ENCODE measurements at places on chromosomes 12 and 14.

DNA sequence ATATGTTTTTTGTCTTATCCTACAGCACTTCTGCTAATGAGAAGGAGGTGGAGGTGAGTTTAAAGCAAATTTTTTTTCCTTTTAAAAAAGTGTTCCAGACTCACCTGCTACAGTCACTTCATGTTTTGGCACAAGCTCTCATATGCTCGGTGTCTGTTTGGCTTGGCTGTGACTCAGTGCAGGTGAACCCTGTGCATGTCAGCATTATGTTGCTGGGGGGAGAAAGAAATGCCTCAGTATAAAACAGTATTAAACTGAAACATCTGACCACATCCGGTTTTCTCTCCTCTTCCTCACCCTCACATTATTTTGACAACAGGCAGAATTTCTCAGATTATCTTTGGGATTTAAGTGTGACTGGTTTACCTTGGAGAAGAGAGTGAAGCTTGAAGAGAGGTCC, 105.2 kb downstream of the DNAI7 start:
- DNase-seq: no peak

DNA sequence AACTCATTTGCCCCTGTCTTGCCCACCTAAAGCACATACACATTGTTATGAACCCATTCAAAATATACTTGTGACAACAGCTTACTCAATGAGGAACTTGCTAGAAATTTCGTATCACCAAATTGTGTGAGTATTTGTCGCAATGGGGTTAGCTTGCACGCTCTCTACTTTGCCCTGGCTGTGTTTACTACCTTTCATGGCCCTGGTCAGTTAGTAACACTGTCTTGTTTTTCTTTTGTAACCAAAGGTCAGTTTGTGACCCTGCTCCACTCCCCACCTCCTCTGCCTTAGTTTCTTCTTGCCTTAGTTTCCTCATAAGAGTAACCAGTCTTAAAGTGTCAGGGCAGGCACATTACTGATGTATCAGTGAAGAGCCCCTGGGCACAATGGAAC, 205.8 kb upstream of the EEA1 start:
- DNase-seq: no peak

DNA sequence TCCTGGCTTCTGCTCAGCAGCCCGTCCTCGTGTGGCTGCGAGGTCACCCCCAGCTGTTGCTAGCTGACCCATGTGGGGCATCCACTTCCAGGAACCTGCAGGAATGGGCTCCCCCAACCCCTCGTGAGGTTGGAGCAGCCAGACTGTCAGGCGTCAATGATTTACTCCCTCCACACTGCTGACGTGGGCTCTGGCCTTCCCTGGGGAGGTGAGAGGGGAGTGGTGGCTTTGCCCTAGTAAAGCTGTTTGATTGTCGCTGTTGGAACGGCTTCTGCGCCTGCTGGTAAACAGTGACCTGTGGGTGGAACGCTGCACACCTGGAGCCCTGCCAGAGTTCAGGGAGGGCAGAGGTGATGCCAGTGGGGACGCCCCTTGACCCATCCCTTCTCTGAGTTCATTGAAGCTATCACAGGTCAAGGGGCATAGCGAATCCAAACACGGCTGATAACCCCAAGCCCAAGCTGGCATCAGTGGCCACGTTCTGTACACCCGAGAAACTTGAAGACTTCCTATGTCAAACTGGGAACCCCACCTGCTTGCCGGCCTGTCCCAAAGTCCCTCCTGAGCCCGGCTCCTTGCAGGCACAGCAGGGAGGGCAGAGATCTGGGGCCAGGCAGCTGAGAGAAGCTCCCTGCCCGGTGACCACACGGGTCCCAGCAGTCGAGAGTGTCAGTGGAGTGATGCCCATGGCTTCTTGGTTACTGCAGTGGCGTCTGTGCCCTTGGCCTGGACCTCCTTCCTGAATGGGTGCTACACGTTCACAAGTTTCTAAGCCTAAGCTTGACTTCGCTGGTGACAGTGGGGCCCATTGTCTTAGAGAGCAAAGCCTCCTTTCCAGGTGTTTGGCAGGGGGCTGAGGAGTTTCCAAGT, 2.7 kb downstream of the ASPG start:
- no peak for DNase-seq

DNA sequence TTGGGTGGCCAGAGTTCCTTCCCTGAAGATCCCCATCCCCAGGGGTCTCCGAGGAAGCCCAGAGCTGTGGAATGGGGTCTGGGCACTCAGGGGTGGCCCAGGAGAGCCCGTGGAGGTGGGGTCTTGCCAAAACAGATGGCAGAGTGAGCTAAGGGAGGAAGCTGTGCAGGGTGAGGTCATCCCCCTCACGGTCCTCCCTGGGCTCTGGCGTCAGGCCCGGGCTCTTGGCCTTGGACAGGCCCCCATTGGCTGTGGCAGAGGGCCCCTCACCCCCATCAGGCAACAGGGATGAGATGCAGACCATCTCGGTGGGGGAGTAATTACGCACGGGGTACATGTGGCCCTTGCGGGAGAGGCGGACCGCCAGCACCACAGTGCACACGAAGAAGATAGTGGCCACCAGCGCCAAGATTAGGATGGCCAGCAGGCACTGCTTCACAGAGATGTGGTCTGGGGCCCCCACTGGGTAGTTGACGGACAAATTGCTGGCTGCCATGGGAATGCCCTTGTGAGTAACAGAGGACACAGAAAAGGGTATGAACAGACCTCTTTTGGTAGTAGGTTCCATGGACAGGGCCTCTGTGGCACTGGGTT, 10.7 kb downstream of the SELPLG start:
- DNase-seq: no peak

DNA sequence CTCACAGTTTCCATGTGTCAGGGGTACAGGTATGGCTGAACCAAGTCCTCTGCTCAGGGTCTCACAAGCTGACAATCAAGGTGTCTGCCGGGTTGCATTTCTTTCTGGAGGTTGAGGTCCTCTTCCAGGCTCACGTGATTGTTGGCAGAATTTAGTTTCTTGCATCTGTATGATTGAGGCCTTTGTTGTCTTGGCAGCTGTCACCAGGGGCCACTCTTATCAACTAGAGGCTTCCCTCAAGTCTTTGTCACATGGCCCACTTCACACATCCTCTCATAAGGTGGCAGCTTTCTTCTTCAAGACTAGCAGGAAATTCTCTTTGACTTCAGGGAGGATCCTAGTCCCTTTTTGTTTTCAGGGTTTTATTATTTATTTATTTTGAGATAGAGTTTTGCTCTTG, 46.0 kb upstream of the FOS start:
- DNase-seq: no peak

- no peak for DNase-seq
Observed at GRCh38 chr14:23570806-23571483, 3.4 kb upstream of the AP1G2 start.

- no peak for DNase-seq
Observed at GRCh38 chr14:85416771-85417170, 113.2 kb upstream of the FLRT2 start.

GRCh38 chr12:72295101-72295500, 22.9 kb downstream of the TRHDE start:
- DNase-seq: no peak

DNA sequence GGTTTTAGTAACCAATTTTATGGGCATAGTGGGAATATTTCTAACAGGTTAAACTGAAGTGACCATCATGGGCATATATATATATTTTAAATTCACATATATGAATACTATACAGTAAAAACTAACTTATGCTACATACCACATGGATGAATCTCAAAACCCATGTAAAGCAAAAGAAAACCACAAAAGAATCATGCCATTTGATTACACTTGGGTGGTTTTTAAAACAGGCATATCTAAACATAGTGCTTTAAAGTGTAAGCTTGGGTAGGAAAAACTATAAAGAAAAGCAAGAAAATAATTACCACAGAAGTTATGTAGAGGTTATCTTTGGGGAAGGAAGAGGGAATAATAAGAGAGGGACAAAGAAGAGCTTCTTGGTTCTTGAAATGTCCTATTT, 326.1 kb downstream of the NAV3 start:
- DNase-seq: no peak

DNA sequence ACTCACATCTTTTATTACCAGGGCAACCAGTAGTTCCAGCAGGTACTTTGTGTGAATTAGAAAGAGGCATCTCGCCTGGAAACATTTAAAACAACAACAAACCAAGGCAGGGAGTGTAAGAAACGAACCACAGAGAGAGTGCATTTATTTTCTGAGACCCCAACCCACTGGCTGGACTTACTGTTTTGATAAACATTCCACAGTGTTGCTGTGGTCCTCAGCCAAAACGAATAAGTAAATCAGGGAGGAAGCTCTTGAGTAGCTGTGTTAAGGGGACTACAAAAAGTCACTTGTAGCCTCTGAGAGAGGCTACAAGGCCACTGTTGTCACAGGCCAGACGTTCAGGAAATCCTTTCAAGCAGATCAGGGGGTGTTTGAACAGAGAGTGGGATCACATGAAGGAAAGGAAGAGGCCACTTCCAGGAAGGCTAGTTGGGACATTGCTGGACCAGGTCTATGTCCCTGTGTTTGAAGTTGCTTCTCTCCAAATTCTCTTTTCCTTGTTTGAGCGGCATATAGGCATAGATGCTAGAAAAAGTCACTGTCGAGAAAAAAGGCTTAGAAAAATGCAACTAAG, 33.8 kb downstream of the DMAC2L start:
- no peak for DNase-seq

GRCh38 chr12:67274186-67274585, 5.0 kb downstream of the CAND1 start:
- DNase-seq: no peak

DNA sequence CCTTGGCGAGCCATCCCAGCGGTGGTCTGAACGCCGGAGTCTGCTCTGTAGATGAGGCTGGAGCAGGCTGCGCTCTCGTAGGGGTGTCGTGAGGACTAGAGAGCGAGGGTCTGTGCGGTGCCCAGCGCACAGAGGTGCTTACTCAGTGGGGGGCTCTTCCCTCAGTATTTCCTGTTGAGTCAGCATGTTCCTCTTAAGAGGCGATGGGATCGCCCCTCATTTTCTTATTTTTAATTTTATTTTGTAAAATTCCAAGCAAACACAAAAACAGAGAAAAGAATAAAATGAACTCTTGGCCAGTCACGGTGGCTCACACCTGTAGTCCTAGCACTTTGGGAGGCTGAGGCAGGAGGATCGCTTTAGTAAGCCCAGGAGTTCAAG, 40.8 kb upstream of the BCL7A start:
- DNase-seq: no peak

GRCh38 chr14:68842298-68842697, 49.4 kb upstream of the ZFP36L1 start:
- no peak for DNase-seq

- no peak for DNase-seq
Observed at GRCh38 chr14:44446965-44447364, 60.1 kb downstream of the FSCB start.

DNA sequence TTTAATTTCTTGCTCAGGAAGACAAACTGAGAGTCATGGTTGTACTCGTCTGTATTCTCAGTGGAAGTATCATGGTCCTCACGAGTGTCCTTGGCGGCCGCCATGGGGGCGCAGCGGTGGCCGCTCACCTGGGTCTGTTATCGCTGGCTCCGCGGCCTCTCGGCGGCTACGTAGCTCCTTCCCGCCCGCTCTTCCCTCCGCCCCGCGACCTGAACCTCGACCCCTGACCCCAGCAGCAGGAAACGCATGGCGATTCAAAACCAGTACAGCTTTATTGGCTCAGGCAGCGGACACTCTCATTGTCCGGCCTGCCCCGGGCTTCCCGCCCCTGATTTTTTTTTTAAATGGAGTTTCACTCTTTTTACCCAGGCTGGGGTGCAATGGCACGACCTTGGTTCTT, 80.8 kb downstream of the E2F7 start:
- DNase-seq: no peak

GRCh38 chr12:20415028-20415427, 46.7 kb downstream of the PDE3A start:
- no peak for DNase-seq

GRCh38 chr14:90780519-90780918, 35.7 kb downstream of the TTC7B start:
- no peak for DNase-seq

DNA sequence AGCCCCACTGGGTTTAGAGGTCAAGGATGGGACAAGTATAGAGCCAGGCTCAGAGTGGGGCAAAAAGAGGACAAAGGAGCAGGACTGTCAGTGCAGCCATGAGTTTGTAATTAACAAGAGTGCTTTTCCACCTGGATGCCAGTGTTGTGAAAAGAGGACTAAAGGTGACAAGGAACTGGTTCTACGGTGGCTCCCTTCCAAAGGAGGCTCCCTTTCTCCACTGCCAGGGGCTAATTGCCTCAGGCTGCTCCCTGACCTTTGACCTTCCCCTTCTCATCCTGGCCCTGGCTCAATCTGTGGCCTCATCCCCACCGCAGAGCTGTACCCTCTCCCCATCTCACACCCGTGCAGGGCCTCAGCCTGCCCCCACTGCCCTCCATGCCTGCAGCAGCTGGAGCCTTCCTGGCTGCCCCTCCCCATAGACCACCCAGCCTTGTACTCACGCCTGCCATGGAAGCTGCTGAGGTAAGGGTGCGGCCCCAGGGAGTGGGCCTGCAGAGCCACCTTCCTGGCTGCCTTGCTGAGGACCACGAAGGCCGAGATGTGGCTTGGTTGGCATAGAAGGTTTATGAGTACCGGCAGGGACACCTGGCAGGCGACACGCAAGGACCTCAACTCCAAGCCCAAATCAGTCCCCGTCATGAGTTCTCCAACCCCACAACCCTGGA, 24.8 kb upstream of the FKBP4 start:
- DNase-seq: no peak

DNA sequence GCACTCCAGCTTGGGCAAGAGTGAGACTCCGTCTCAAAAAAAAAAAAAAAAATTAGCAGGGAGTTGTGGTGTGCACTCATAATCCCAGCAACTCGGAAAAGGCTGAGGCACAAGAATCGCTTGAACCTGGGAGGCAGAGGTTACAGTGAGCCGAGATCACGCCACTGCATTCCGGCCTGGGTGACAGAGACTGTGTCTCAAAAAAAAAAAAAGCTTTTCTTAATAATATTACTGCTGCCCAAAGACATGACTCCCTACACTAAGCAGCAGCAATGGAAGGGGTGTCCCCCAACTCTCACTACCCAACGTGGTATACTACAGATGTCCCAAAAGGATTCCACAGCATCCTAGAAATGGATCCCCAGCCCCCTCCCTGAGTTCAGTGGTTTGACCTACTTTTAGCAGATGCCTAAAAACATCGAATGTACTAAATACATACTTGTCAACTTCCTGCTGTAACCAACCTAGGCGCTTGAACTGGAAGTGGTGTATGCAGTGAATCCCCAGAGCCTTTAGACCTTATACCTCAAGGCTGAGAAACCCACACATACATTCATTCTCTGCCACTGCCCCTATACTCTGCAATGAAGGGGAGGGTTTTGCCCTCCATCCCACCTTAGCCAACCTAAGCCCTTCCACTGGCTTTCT, 8.5 kb upstream of the FKBP11 start:
- DNase-seq: no peak

DNA sequence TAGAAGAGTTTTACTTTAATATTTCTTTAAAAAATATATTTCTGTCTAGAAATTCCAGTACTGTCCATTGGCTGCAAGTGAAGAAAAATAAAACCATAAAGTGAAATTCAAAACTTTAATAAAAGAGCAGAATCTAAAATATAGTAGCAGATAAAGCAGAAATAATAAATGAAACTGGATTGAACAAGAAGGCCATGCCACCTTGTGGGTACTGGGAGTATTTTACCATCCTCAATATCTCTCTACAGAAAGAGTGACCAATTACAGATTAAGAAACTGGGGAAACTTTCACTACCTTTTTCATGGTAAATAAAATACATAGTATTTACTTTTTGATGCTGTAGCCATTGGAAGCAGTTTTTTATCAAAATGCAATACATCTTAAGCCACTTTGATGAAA, 220.5 kb downstream of the BCAT1 start:
- no peak for DNase-seq
